Activated T-helper 2 cell treated with anti-CD3 and anti-CD28 coated beads, Interferon-gamma antibody, Interleukin-2, Interleukin-4, amounts not matched to agents 10 μg/mL and 5 μg/mL and 100 μg/mL, durations not matched to agents 14 hours and 24 hours and 36 hours (primary cell): ENCODE measurements at places on chromosomes 11 and 22.

DNA sequence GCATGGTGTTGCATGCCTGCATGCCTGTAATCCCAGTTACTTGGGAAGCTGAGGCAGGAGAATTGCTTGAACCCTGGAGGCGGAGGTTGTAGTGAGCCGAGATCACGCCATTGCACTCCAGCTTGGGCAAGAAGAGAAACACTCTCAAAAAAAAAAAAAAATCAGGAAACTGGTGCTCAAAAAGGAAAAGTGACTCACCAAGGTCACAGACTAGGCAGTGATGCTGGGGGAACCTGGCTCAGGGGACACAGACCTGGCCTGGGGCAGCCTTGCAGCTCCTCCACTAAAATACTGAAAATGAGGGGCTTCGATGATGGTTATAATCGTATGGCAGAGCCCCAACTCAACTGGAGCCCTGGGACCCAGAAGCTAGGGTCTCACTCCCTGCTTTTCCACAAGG, 8.1 kb upstream of the SLC35E4 start:
- no peak overlapping the region for H3K4me3 ChIP-seq
- H3K27me3 ChIP-seq = no peaks in the 10 kb centered on the region
- DNase-seq = no peak
- H3K36me3 ChIP-seq = no peaks in the 10 kb centered on the region

GRCh38 chr22:39348909-39349505, 784 bp upstream of the SYNGR1 start:
- peaks cover 48% of the 10 kb centered on the region for H3K27me3 ChIP-seq
- H3K4me1 ChIP-seq = peaks cover 2% of the 10 kb centered on the region
- no peak for DNase-seq

- no peak overlapping the region for H3K27ac ChIP-seq
- peaks cover 24% of the 10 kb centered on the region for H3K4me1 ChIP-seq
- peaks cover 70% of the 10 kb centered on the region for H3K27me3 ChIP-seq
- no peaks in the 10 kb centered on the region for H3K36me3 ChIP-seq
- peak overlapping the region; percentile 44 for H3K4me3 ChIP-seq
Observed at GRCh38 chr22:37418627-37419369, 8.5 kb downstream of the ELFN2 start.

DNA sequence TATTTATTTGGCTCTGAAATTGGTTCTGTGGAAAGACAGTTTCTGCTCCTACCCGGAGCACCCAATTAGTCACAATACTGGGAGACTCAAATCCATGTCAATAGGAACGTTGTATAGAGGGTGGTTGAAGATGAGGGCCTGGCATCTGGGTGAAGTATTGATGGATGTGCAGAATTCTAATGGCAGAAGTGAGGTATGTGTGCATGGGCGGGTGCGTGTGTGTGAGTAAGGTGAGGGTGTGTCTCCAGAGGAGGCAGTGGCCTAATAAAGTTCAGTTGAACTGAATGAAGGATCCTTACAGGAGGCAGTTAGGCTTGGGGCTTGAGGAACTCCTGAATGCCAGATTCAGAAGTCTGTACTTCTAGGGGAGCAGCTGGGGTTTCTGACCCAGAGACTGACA, 71.8 kb upstream of the B3GAT1 start:
- H3K36me3 ChIP-seq = no peaks in the 10 kb centered on the region
- no peak overlapping the region for H3K4me3 ChIP-seq
- no peak overlapping the region for H3K27ac ChIP-seq
- H3K4me1 ChIP-seq = no peaks in the 10 kb centered on the region

DNA sequence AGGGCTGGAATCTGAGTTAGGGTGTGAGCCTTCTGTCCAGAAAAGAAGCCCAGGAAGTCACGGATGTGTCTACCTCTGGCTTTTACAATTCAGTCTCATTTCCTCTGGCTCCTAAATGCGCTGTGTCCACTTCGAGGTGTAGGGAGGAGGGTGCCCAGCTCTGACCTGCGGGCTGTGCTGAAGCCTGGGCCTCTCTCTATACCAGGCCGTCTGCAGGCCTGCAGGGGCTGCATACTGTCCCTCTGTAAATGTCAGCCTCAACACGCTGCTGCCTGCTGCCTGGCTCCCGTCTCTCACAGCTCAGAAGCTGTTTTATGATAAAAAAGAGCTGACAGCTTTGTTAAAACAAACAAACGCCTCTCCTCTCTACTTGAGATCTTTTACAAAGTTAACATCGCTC, 14.5 kb downstream of the ARVCF start:
- no peaks in the 10 kb centered on the region for H3K36me3 ChIP-seq
- H3K4me1 ChIP-seq = no peaks in the 10 kb centered on the region
- H3K27me3 ChIP-seq = peaks cover 5% of the 10 kb centered on the region

GRCh38 chr11:72244361-72245262, 636 bp upstream of the PHOX2A start:
- H3K36me3 ChIP-seq = peaks cover 3% of the 10 kb centered on the region
- peaks cover 13% of the 10 kb centered on the region for H3K4me1 ChIP-seq
- peaks cover 45% of the 10 kb centered on the region for H3K27me3 ChIP-seq

DNA sequence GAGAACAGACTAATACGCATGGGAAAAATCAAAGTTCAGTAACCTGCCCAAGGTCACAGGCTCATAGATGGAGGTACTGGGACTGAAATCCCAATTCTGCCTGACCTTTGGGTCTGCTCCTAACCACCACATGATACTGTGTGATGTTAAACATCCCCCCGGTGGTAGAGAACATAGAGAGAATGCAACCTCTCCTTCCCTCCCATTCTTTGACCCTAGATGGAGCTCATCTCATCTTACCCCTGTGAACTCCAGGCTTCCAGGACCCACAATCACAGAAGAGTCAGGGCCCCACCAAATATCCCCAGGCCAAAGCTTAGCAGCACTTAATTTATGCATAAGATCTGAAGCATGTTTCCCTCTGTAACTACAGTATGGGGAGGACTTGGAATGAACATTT, 198.5 kb downstream of the MYO18B start:
- H3K27ac ChIP-seq = no peak overlapping the region
- no peaks in the 10 kb centered on the region for H3K4me1 ChIP-seq
- no peaks in the 10 kb centered on the region for H3K36me3 ChIP-seq
- H3K4me3 ChIP-seq = no peak overlapping the region

- H3K4me1 ChIP-seq = no peaks in the 10 kb centered on the region
- no peak for DNase-seq
- H3K27ac ChIP-seq = no peak overlapping the region
Observed at GRCh38 chr11:99759787-99760186, 739.0 kb downstream of the CNTN5 start.
